ENCODE measurements at places on chromosomes 13 and 19.
A peak's percentile ranks its signal among the peaks of the same experiment; 100 is the strongest.

- DNase-seq, result no peak
Observed at GRCh38 chr13:70529652-70530051, 421.4 kb upstream of the KLHL1 start.

GRCh38 chr13:77047649-77048343 lies 20.8 kb upstream of the FBXL3 start:
- DNase-seq, result no peak

GRCh38 chr19:50309396-50310125 lies 19.6 kb downstream of the KCNC3 start:
- DNase-seq, result no peak

DNA sequence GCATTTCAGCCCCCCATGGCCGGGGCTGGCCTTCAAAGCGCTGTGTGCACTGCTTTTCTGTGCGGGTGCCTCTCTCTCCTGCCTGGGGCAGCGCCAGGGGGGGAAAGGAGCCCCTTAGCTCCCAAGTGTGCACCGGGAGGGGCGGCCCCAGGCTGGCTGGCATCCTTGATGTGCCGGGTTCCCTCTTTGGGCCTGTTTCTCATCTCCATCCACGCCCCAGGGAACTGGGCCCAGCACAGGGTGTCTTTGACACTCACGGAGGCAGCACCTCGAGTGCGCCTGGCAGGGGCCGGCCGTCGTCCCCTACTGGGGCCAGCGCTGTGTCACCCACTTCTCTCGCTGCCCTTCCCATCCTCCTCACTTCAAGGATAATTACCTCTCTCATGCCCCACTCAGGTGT lies 324.3 kb downstream of the TEX29 start:
- DNase-seq, result no peak

DNA sequence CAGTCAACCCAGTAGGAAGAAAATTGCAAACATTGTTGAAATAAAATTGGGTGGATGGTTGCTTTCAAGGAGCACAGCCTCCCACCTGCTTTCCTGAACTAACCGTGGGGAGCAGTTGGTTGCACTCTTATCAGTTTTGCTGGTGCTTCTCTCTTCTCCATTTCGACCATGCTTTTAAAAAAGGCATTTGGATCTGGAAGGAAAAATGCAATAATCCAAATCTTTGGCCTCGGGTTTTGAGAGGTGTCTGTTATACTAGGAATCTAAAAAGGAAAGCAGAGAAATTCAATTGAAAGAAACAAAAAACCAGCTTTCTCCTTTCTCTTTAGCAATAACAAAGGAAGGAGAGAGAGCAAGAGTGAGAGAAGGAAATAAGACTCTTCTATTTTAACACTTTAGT lies 113.6 kb upstream of the ARGLU1 start:
- no peak for DNase-seq

GRCh38 chr19:4521170-4521887 lies 3.0 kb upstream of the PLIN4 start:
- DNase-seq, result no peak

DNA sequence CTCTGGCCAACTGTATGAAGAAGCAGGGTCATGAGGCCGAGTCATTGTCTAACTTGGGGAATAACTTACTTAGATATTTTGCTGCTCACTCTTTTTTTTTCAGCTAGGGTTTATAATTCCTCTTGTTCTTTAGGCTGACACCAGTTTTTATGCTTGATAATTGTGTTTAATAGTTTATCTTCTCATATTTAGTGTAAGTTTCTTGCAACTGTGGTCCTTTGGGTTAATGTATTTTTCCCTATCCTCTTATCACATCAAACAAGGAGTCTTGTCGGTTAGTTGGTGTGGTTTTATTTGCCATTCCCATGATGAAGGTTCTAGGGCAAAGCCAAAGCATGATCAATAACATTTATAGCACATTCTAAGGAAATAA lies 204.6 kb downstream of the NUFIP1 start:
- no peak for DNase-seq

DNA sequence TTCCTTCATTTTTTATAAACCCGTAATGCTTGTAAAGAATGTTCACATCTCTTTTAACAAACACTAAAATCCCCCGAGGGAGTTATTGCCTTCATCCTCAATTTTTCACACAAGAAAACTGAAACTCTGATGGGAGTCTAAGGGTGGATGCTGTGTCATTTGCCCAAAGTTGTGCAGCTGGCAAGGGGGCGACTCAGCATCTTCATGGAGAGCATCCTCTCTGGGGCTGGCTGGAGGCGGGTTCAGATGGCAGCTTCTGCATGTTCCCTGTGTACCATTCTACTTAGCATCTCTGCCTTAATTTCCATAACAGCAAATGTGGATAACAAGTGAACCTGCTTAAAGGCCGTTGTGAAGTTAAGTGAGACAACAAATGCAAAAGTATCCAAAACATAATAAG lies 256.4 kb downstream of the IRS2 start:
- DNase-seq, result no peak

GRCh38 chr13:58994777-58995176 lies 1169.0 kb downstream of the DIAPH3 start:
- peak; percentile 1 for DNase-seq

DNA sequence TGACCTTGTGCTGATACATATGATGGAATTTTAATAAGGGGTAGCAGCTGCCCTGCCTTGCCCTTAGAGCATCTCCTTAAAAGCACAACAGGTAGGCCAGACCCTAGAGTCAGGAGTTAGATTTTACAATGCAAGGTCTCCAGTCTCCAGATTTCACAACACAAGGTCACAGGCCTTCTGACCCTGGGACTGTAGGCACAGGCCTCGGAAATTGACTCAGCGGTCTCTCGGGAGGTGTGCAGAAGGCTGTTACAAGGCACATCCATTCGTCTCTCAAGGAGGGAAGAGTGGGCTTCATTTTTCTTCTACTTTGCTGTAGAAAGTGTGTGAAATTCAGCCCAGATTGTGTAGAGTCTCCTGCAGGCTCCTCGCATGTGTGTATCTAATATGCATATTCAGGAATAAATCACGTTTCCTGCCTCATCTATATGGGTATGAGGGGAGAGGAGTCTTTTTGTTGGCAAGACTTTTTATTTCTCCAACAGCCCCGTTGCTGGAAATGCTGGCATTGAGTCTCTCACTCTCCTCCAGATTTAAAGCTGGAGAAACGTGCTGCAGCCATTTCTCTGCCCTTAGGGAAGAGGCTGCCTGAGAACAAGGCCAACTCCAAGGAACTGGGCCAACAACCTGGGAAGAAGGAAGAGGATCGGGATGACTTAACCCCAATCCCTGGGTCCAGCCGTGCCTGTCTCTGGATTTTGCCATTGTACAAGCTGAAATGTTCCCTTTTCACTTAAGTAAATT lies 24.5 kb downstream of the UQCRFS1 start:
- no peak for DNase-seq

DNA sequence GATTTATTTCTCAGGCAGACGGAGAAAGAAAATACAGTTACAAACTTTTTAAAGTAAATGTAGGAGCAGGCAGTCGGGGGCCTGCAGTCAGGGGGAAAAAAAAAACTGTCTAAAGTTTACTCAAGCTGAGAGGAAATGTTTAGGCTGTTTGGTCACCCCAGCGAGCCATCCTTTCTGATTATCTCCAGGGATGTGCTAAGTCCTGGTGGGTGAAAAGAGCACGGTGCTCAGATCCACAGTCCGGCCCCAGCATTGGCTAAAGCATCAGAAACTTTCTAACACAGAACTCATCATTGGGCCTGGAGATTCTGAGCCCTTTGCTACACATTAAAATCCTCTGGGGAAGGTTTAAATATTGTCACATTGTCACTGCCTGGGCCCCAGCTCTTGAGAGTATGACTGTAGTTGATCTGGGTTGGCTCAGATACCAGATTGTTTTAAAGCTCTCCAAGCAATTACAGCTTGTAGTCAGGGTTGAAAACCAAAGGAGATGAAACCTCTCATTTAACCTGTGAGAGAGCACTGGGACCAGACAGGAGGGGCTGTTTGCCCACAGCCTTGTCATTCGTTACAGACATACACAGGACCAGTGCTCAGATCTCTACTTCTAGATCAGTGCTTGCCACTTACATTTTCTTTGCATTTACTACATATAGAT lies 131.1 kb upstream of the HTR2A start:
- no peak for DNase-seq

- DNase-seq, result peak; percentile 25
Observed at GRCh38 chr13:74246487-74246886, 112.3 kb upstream of the KLF12 start.

GRCh38 chr13:58329746-58330145 lies 698.2 kb downstream of the PCDH17 start:
- DNase-seq, result no peak

- no peak for DNase-seq
Observed at GRCh38 chr13:84096216-84096615, 213.9 kb upstream of the SLITRK1 start.

DNA sequence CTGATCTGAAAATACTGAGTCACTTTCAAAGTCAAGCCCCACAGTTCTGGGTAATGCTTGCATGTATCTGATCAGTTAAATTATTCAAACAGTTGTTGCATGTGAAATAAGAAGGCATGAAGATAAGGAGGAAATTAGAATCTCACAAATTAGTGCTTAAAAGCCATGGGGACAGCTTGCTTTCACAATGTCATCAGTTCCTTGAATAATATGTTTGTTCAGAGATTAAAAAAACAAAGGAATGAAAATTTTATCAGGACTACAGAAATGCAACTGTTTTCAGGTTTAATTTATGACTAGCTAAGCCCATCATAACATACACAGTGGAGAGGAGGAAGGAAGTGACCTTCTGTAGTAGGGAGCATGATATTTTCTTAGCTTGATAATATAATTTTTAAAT lies 150.1 kb downstream of the OXGR1 start:
- no peak for DNase-seq

GRCh38 chr13:27476943-27477703 lies 26.8 kb upstream of the MTIF3 start:
- no peak for DNase-seq

DNA sequence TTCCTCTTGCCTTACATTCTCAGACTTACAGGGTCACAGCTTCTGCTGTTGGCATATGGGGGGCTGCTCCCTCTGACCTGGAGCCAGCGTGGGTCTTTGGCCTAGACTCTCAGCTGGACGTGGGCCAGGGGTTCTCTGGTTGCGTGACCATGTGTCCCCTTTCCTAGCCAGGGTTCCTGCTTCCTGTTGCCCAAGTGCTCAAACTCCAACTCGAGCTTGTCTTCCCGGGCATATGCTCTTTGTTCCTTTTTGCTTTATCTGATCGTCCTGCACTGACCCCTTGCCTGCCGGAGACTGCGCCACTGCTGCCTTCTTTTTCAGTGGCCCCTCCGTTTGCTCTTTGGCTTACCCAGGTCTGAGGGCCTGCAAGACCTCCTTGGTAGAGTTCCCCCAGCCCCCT lies 25.3 kb upstream of the GPR183 start:
- DNase-seq, result no peak

GRCh38 chr19:2495651-2496316 lies 19.9 kb downstream of the GADD45B start:
- no peak for DNase-seq
